Effector memory CD4-positive, alpha-beta T cell (primary cell): ENCODE measurements at places on chromosomes 7 and 10.

GRCh38 chr7:98626460-98627412 lies 9.7 kb downstream of the NPTX2 start:
- no peak for DNase-seq

DNA sequence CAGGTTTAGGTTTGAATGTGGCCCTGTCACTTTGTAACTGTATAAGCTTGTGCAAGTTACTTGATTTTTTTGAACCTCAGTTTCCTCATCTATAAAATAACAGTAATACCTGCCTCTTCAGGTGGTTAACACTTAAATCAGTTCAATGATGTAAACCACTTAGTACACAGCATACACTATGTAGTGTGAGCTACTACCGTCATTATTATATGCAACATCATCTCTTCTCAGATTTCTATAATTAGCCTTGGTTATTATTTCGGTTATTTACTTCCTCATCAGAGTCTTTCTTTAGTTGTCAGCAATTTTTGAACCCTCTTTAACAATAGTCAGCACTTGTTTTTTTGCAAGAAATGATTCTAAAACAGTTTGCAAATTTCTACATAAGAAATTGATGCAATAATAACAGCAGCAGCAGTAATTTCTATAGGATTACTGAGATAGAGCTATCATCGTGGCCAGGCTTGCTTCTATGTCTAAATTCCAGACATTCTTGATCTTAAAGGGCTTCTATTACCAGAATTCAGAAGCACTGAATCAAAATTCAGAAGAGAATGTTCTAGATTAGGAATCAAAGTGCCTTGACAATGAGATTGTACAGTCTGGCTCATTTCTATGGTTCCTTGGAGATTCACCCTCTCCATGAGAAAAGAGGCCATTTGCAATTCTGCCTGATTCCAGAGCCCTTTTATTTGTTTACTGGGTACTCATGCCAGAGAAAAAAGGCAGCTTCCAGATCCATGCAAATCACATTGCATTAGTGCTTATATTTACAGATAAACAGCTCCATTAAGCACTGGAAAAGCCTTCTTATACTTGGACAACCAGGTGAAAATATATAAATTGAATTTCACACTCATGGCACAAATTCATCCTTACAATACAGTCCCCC lies 25.0 kb upstream of the WDR11 start:
- DNase-seq: no peak

- DNase-seq: no peak
These were observed 502.3 kb upstream of the ZMIZ1 start for GRCh38 chr10:78566284-78567111.

DNA sequence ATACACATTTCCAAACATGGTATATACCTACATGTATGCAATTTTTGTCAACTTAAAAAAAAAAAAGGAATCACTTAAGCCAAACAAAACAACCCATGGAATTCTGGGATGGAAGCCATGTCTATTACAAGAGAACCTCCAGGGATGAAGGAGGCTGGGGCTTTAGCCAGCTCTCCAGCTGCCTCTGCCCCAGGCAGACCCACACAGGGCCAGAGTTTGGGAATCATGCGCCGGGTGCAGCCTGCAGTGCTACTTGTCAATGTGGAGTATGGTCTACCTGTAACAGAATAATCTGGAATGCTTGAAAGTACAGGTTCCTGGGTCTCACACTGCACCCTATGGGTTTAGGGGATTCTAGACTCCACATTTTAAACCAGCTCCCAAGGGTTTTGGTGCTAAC lies 10.8 kb downstream of the ATP6V0E2 start:
- DNase-seq: no peak

DNA sequence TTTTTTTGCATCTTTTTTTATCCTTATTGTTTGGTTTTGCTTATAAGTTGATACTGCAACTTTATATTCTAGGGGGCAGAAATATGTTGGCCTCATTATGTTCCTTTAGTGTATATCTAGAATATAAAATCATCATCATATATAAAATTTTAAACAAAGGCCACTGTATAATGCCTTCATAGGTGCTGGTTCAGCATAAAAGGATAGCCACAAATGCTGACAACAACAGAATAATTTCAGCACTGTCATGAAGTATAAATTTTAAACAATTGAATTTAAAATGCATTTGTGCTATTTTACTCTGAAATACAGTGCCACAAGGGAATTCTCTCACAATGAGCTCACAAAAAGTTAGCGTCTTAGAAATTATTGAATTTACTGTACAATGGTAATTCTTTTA lies 285.9 kb downstream of the ATRNL1 start:
- no peak for DNase-seq

DNA sequence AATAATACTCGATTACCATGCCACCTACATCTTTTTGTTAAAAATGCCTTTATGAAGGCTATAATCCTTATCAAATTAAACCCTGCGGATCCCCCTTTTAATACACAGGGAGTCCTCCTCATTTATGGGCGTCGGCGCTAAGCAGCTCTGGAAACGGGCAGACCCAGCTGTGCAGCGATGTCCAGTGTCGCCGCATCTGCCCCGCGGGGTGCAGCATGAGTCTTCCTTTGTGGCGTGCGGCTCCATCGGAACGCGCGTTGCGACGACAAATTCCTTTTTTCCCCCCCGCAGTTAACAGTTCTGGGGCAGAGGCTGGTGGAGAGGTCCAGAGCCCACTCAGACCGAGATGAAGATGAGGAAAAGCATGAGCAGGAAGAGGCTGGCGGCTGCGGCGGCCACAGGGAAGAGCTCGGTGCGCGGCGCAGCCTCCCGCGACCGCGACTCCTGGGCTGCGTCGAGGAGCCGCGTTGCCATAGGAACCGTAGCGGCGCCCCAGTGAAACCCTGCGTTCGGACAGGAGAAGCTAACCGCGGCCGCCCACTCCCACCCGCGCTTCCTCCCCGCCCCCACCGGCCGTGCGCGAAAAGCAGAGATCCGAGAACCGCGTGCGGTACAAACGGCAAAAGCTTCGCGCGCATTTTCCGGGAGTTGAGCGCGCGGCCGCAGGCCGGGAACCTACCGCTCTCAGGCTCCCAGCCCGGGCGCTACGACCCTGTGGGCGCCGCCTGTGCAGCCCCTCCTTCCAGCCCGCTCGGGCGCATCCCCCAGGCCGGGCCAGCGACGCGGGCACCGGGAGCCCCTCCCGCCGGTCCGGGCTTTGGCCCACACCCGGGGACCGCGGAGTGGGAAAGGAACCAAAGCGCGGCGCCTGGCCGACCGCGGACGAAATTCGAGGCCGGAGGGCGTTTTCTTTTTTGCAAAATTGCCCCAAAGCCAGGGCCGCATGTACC lies 130.6 kb downstream of the SPAG6 start:
- DNase-seq: no peak

DNA sequence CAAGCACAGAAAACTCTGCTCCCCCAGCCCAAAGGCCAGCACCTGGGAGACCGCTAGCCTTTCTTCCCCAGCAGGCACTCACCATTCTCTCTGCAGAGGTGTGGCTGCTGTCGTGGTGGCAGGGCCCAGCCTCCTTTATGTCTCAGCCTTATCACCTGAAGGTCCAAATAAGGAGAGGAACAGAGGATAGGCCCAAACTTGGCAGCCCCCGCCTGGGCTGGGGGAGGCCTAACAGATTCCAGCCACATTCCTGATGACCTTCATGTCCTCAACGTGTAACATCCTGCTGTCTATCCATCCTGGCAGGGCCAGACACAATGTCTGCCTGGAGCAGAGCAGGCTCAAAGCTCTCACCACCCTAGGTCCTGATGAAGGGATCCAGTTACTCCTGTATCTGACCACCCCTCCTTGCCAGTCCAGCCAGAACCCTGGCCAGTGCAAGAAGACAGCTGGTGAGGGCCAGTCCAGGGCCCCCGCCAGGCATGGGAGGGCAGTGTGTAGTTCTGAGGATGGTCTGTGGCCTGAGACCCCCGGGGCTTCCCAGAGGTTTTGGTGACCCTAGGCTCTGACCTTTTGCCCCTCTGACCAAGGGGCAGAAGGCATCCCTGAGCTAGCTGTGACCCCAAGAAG lies at the start of gene MYL7:
MYL7 (minus strand) TSS at position 112 of the 630 bp plus-strand sequence; CDS start at position 85, 27 bp downstream.
- DNase-seq: no peak

DNA sequence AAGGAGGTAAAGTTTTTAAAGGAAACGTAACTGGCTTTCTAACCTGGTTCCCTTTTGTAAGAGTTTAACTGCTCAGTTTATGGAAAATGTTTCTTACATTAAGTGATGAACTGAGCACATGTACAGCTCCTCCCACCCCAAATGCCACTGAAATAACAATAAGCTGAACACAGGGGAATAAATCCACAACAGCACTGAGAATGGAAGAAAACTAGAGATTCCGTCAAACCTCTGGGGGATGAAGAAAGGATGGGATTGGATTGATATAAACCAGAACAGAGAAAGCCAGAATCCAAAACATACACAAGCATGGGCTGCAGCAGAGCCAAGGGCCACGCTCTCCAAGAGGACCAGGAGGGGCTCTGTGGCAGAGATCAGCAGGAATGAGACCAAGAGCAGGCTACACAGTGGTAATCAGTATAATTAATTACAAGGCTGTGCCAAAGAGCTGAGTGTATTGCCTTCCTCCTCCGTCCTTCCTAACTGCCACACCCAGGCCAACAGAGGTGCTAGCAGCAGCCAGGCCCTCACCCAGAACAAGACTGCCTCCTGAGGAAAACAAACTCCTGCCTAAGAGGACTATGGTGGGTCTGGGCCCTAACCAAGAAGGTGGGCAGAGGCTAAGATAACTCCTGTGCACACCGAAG lies 73.9 kb downstream of the KIAA1549 start:
- no peak for DNase-seq

GRCh38 chr10:98408799-98409198 lies 6.2 kb downstream of the PYROXD2 start:
- no peak for DNase-seq

DNA sequence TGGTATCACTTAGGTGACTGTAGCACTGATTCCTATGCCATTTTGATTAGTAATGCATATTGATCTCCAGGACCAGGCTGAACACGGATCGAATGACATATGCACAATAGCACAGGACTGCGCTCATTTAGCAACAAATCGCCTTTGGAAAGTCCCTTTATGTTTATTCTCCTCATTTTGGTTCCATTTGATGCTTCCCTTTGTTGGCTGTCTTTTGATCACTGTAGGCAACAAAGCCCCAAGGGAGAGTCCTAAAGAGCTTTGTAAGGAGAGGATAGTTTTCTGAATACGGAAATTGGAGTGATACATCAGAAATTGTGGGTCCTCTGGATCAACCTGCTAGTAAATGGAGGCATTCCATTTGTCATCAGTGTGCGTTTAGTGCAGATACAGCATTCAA lies 1111.4 kb downstream of the SORCS1 start:
- DNase-seq: no peak
